ENCODE measurements at places on chromosomes 5 and 9.

GRCh38 chr5:91591076-91591475 is 208.0 kb upstream of the ARRDC3 start:
- no peak for DNase-seq

- DNase-seq: no peak
These were observed 30.9 kb upstream of the ORM1 start for GRCh38 chr9:114291886-114292590.

DNA sequence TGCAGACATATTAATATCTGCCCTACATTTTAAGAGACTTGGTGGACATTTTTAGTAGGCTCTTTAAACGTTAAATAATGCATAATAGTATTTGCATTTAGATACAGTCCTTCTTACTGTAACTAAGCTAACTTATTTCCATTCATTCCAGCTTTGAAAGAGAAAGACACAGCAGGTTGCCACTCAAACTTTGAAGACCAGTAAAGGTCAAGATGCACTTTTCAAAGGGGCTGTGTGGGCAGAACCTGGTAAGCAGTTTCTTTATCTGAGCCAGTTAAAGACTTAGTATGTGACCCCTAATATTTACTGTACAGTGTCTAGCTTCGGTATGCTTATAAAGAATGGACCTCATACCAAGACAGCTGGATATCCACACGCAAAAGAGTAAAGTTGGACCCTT is 20.8 kb downstream of the PLGRKT start:
- DNase-seq: no peak

DNA sequence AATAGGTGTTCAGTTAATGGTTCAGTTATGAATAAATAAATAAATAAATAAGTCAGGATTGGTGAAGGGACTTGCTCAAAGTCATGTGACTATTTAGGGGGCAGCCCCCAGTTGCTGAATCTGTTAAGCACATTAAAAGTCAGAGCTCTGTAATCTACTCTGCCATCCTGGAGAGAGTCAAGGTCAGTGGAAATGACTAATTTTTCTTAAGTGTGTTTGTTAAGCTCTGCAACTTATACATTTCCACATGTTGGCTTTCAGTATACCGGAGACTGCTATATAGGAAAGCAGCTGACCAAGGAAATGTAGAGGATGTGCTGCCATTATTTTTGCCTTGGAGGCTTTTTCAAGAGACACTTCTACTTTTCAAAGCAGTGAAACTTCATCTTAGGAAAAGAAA is 57.9 kb downstream of the KIAA1958 start:
- no peak for DNase-seq

DNA sequence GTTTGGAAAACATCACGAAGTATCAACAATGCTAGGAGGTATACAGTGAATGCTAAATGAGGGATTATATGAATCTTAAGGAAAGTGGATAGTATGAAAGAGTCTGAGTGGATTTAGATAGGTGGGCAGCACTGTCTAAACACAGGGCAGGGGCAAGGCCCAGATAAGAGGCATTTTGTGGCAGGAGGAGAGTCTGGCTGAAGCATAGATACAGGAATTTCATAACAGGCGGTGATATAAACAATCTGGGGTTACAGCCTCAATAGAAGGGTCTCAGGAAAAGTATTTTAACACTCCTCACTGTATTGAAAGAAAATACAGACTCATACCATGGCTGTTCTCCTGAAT is 96.9 kb downstream of the PLPP1 start:
- DNase-seq: no peak

- DNase-seq: no peak
These were observed 426.5 kb upstream of the CD180 start for GRCh38 chr5:67623078-67623477.

GRCh38 chr5:136015966-136016650 is 12.7 kb upstream of the TGFBI start:
- no peak for DNase-seq

DNA sequence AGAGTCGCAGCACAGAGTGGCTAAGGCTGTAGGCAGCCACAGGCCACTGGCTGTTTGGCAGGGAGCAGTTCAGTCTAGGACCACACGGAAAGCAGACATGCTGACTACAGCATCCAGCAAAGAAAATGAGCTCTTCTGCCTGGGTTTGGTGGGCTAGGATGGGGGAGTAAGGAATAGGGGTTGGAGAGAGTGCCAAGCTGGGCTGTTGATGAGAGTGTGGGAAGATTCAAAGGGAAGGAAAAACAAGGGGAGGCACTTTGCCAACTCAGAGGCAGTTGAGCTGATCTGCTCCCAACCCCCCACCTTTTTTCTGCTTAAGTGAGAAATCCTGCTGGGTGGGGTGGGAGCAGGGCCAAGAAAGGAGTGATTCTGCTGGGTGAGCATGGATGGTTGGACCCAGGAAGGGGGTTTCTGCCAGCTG is 35.9 kb downstream of the SVEP1 start:
- DNase-seq: no peak

DNA sequence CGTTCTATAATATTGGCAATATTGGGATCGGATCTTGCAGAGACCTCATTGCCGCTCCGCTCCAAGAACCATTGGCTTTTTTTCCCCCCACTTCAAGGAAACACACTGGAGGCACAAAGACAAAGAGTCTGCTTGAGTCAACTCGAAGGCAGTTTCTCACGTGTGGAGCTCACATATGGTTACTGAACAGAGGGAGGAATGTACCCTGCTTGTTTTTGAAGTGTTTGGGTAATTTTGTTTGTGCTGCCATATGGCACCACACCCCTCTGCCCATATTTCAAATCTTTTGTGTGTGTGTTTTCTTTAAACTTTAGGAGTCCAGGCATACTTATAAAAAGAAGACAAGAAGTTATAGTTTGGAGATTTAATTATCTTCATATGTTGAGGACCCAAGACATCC is 595.9 kb downstream of the DTWD2 start:
- DNase-seq: no peak

Measured in GM18507 (cell line).